Stimulated activated CD4-positive, alpha-beta T cell treated with anti-CD3 and anti-CD28 coated beads, Interleukin-12 subunit alpha, Interleukin-12 subunit beta, amount 100 ng/mL, for 48 hours (primary cell): ENCODE measurements at places on chromosomes 2 and 18.

GRCh38 chr2:117065912-117066311 is 748.6 kb upstream of the DDX18 start:
- no peak for DNase-seq

- no peak for DNase-seq
Observed at GRCh38 chr2:156436497-156437085, 412 bp downstream of the GPD2 start.

- DNase-seq = no peak
Observed at GRCh38 chr2:33210626-33211025, 263.9 kb downstream of the LTBP1 start.

DNA sequence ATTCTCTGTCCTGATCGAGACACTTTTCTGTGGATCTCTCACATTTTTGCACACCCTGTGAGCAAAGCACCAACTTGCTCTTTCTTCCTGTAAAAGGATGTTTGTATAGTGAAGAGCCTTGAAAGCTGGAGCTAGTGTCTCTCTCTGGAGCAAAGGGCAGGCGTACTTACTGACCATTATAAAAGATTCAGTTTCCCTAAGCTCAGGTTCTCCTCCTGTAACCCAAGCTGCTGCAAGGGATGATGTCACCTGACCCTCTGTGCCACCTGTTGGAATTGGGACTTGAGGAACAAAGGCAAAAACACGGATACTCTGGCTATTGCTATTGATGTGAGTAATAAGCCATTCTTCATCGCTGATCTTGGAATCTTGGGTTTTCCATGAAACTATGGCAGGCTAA is 52.6 kb upstream of the NEMP2 start:
- no peak for DNase-seq

DNA sequence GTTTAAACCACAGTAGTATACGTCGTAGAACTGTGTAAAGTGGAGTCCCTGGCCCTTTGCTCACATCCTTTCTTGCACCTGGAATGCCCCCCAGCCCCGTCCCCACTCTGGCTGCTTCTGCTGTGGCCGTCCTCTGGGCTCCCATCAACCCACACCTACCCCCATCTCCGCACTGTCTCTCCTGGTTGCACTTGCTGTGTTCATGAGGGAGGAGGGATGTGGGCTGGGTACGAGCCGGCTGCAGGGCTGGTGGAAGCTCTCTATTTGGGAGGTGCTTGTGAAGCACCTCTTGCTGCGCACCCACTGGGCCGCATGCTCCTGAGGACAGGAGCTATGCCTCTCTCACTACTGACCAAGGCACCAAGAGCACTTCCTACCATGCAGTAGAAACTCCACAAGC is 5.1 kb downstream of the OR6B3 start:
- no peak for DNase-seq

DNA sequence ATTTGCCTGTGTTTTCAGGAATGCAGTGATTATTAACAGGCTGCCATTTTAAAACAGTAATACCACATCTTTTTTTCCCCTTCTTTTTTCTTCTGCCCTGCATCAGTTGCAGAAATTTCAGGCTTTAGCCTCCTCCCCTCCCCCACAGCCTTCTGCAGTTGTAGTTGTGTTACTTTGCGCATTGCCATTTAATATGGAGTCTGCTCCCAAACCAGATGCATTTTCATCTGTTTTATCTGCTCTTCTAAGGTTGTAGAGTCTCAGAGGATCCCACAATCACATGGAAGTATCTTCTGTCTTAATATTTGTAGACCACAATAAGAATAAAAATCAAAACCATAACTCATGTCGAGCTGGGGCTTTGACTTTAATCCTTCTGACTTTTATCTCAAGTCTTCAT is 3.8 kb downstream of the ASXL3 start:
- no peak for DNase-seq

DNA sequence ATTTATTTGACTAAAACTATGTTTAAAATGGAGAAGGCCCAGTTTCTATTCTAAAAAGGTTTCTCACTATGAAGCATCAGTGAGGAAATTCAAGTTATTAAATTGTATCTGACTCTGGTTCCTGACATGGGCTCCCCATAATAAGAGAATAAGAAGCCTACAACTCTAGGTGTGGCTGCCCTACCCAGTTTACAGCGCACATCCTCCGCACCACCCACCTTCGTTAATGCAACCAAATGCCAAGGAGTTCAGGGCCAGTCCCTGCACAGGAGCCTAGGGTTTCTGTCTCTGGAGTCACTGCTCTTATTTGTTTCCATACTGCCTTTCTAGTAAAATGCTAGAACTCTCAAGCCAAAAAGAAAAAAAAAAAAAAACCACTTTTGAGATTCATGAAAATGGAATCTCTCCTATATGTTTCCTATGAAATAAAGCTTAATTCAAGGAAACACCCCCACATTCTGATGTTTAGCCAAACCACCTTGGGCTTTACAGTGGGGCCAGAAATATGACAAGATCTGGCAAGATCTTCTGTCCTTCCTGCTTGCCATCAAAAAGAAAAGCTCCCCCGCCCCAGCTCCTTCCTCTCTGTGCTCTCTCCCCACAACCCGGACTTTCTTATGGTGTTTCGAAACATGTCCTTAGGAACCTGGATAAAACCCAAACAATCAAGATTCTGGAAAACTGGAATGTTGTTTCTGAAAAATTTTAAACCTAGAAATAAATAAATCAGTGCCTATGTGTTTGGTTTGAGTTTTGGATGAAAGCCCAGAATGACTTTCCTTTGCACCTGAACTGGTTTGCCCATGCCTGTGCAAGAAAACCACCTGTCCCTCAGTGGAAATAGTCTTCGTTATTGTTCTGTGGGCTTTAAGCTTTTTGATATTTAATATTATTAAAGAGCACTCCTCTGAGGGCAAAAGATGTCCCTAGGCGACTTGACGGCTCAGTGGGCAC is 136.7 kb downstream of the SP3 start:
- DNase-seq = no peak

GRCh38 chr2:158021226-158021625 is 80.5 kb upstream of the UPP2 start:
- no peak for DNase-seq

- no peak for DNase-seq
Observed at GRCh38 chr2:219724628-219725027, 97.2 kb downstream of the SLC4A3 start.

DNA sequence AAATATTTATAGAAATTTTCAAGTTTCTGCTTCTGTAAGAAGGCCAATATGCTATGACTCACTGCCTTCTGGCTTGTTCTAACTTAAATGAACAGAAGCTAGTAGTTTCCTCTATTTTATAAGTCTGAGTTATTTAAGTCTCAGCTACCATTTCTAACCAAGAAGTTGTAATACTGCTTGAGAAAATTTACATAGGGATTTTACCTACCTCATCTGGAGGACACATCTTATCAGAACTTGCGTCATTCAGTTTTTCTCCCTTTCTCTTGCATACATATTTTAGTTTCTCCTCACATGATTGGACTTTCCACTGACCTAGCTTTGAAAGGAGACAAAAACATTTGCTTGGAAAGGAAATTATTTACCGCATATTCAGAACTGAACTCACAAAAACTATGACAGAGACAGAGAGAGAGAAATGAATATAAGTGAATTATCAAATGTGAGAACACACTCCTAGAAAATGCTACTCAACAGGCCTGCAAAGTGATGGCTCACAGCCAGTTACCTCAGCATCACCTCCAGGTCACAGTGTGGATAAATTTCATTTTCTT is 81.1 kb upstream of the CD302 start:
- peak; percentile 16 for DNase-seq

DNA sequence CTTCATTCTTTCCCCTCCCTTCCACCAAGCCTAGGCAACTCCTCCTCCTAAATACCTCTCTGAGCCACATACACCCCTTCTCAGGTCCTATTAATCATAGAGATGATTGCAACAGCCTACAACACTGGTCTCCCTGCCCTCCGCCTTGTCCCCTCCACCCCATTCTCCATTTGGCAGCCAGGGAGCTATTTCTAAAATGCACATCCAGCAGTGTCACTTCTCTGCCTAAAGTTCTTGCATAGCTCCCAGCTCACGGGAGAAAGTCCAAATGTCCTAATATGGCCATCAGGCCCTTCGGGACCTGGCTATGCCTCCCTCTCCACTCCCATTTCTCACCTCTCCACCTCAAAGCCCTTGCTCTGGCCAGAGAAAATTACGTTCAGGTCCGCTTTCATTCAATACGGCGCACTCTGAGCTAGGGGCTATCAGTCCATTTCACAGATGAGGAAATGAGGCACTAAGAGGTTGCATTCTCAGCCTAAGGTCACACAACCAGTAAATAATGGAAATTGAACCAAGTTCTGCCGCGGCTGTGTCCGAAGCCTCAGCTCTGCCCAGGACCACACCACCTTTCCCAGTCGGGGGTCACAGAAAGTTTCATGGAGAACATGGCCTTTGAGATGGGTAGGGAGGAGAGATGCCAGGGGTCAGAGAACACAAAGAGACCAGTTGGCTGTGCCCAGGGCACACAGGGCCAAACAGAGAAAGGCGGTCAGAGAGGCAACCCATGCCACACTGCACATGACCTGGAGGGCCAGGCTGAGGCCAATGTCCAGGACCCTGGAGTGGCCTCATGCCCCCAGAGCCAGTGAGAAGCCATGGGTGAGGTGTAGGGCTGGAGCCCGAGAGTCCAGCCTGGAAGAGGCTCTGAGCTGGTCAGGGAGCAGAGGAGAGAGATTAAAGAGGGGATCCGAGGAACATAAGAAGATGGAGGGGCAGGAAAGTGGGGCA is 72.8 kb downstream of the TNS1 start:
- DNase-seq = no peak

DNA sequence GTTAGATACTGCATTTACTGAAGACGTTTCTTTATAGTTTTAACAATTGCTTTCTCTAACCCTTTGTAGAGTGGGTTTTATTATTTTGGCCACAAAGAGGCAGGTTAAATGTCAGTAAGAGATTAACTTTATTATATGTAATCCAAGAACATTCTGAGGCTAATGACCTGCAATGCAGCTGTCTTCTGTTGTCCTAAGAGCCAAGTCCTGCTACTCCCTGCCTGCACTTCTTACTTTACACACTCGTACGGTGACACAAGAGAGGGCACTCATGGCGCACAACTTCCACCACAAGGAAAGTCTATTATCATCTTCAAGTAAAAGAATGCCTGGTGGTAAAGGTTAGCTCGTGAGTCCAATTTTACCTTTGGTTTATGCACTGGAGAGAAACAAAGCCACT is 471.0 kb upstream of the HNMT start:
- DNase-seq = no peak

DNA sequence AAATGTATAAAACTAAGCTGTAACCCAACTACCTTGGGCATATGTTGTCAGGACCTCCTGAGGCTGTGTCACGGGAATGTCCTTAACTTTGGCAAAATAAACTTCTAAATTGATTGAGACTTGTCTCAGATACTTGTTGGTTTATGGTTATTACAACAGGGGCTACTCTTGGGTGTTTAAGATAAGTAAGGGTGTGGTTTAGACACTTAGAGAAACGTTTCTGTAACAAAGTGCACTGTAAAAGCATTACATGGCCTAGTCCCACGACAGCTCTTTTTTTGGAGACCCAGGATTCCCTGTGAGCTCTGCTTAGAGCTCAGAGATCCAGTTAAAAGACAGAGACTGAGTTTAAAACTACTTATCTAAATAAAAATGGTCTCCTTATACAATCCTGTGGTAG is 32.3 kb upstream of the LIPG start:
- no peak for DNase-seq

GRCh38 chr2:163690896-163691295 is 44.9 kb downstream of the FIGN start:
- DNase-seq = no peak

GRCh38 chr18:45993438-45993837 is 26.3 kb upstream of the EPG5 start:
- DNase-seq = no peak

GRCh38 chr2:85434696-85435095 is 16.2 kb downstream of the SH2D6 start:
- DNase-seq = no peak

DNA sequence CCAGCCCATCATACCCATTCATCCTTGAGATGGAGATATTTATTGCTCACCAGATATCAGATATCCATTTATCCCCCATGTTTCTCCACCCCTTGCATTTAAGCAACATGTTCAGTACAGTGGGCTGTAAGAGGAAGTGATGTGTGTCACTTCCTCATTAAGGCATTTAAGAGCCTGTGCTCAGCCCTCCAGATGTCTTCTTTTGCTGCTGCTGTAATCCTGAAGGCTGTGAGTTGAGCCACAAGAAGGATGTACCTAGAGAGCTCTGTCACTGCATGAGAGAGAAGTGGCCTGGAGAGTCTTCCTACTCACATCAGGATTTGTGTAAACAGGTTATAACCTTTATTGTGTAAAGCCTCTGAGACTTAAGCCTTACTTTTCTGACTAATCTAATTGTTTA is 151.8 kb upstream of the UNC80 start:
- DNase-seq = no peak
